ENCODE measurements at places on chromosomes 11 and 22.

GRCh38 chr22:26606611-26607010 lies 11.2 kb downstream of the CRYBB1 start:
- DNase-seq = no peak

- peak; percentile 29 for DNase-seq
These were observed 1062.8 kb downstream of the DLG2 start for GRCh38 chr11:84564180-84564866.

GRCh38 chr22:38954414-38955043 lies 2.9 kb upstream of the APOBEC3A start:
- DNase-seq = no peak

DNA sequence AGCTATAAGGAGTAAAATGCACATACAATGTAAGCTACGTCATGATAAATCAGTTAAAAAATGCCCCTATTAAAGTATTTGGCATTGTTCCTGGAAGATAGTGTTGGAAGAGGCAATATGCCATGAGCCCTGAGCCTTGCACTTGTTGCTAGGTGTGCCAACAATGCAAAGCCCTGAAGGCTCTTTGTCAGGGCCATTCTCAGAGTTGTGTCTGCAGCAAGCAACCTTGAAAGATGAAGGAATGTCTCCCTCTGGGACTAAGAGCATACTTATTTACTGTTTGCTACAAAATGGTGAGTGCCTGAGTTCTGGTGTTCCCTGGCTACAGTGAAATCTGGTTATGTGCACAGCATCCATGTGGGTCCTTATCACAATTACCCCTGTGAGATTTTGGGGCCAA lies 322.3 kb upstream of the FAT3 start:
- no peak for DNase-seq

DNA sequence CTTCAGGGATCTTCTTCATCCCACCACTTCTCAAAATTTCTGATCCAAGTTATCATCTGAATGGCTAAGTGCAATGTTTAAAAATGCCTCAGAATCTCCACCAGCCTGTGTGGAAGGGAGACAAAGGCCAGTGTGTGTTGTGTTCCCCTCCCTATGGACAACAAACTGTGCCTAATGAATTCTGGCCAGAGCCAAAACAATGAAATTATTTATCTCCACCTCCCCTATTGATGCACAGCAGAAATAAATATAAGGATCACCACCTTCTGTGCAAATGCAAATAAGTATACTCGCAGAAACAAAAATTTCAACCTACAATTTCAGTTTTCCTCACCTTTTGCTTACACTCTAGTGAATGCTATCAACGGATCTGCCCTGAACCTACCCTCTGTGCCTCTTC lies 75.8 kb downstream of the GAB2 start:
- DNase-seq = no peak

DNA sequence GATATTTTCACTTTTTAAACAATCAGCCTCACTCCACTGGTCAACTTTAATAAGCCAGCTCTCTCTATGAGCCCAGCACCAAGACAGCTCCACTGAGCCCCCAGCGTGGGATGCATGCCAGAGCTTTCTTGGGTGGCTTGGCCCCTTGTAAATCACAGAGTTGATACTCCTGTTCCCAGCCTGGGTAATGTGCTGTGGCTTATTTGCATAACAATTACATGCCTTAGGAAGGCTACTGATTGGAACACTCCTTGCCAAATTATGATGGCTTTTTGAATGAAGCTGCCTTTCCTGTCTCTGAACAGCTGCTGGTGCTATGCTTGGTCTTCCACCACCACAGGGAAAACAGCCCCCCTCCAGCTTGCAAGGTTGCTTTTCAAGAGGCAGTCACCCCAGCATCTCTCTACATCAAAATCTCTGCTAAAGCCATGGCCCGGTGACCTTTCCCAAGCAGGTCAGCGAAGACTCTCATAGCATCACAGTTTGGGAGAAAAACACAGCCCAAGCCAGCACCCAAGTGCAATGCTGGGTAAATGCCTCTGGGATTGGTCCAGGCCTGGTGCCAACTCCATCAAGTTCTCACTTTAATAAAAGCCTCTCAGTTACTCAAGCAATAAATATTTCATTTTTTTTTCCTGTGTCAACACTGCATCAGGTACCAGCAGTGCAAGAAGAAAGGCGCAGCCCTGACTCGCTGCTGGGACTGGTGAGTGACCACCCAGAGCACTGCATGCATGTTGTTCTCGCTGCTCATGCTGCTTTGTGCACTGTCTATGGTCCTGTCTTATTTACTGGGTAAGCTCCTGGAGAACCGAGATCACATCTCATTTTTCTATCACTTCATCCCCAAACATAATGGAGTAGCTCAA lies 549.3 kb downstream of the OPCML start:
- peak; percentile 48 for DNase-seq

DNA sequence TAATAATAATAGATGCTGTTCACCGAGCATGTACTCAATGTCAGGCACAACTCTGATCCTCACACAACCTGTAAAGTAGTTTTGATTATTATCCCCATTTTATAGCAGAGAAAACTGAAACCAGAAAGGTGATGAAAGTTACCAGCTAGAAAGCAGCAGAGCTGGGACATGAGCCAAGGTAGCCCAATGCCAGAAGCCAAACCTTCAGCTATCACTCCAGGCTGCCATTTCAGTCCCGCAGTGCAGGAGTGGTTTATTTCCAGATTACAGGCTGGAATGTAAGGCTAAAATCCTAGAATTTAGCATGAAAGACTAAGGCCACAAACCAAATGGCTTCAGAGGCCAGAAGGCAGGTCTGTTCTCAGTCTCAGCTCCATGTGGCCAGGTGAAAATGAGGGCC lies 108.8 kb downstream of the TENM4 start:
- no peak for DNase-seq

DNA sequence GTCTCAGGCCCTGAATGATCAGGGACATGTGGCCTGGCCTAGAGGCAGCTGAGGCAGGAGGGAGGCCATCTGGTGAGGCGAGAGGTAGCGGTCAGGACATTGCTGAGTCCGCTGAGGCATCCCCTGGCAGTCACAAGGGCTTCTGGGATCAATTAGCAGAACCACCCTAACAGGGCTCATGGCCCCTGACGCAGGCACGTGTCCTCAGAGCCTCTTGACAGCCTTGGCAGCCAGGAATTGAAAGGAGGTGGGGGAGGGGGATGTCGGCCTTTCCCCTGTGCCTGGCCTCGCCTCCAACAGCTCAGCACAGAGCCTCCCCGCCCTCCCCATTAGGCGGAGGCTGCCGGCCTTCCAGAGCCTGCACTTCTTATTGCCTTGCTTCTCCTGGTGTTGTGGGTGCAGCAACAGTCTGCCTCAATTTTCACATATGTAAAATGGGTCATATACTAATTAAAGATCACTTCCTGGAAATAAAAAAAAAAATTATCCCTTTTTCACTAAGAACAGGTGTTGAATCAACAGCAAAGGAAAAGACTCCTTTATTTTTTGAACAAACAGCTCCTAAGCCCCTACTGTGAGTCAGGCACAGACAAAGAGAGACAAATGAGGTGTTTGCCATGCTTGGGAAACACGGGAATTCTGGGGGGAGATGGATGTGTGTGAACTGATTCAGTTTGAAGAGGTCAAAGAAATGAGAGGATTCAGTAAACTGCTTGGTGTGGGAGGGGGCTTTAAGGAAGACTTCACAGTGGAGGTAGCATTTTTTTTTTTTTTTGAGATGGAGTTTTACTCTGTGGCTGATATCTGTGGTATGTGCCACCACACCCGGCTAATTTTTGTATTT lies 55.3 kb downstream of the NFAM1 start:
- no peak for DNase-seq

GRCh38 chr11:108278546-108278945 lies 55.7 kb downstream of the ATM start:
- DNase-seq = peak; percentile 37

Data from NCI-H2081 (cell line).